Central memory CD8-positive, alpha-beta T cell (primary cell): ENCODE measurements at places on chromosomes 4 and X.
A peak's percentile ranks its signal among the peaks of the same experiment; 100 is the strongest.

GRCh38 chr4:37674439-37674838 is 11.7 kb downstream of the RELL1 start:
- no peak overlapping the region for H3K4me3 ChIP-seq
- no peaks in the 10 kb centered on the region for H3K27me3 ChIP-seq
- no peak overlapping the region for H3K27ac ChIP-seq
- H3K36me3 ChIP-seq = peaks cover 14% of the 10 kb centered on the region

- no peak overlapping the region for H3K27ac ChIP-seq
- no peaks in the 10 kb centered on the region for H3K27me3 ChIP-seq
- H3K4me1 ChIP-seq = no peaks in the 10 kb centered on the region
- no peak for DNase-seq
- no peaks in the 10 kb centered on the region for H3K36me3 ChIP-seq
These were observed 1531.8 kb downstream of the PCDH7 start for GRCh38 chr4:32251926-32252325.

- H3K4me3 ChIP-seq = no peak overlapping the region
- H3K27me3 ChIP-seq = no peaks in the 10 kb centered on the region
- no peaks in the 10 kb centered on the region for H3K36me3 ChIP-seq
- peak; percentile 28 for DNase-seq
- H3K27ac ChIP-seq = no peak overlapping the region
These were observed 20.6 kb downstream of the ZDHHC9 start for GRCh38 chrX:129823115-129823514.

GRCh38 chr4:76882630-76883029 is 15.3 kb downstream of the SOWAHB start:
- H3K4me1 ChIP-seq = no peaks in the 10 kb centered on the region
- no peaks in the 10 kb centered on the region for H3K36me3 ChIP-seq
- no peak overlapping the region for H3K4me3 ChIP-seq
- no peak for DNase-seq
- H3K27ac ChIP-seq = no peak overlapping the region

DNA sequence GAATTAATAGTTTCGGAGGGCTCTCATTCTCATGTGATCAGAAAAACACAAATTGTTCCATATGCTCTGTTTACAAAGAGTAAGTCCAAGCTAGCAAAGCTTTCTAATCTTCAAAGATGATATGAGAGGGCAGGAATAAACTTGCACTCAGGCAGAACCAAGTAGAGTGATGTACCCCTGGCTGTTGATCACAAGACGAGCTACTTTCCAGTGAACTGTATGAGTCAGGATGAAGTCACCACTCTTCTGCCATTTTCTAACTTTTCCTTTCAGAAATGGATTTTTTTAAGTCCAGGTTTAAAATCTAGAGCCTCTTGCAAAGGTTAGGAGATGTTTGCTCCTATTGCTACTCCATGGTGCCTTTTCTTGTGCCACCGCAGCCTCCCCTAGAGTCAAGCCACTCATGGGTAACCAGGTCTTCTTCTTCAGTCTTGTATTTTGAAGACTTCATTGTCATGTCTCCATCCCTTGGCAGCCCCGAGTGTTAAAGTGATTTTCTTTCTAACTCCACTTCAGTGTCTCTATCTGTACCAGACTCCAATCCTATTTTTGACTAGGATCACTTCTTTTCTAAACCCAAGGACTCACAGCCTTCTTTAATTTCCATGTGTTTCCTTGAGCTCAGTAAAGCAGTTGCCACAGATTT is 171.9 kb upstream of the GALNT7 start:
- H3K4me3 ChIP-seq = no peak overlapping the region
- no peaks in the 10 kb centered on the region for H3K4me1 ChIP-seq
- H3K27me3 ChIP-seq = peaks cover 16% of the 10 kb centered on the region
- H3K36me3 ChIP-seq = no peaks in the 10 kb centered on the region
- no peak for DNase-seq

DNA sequence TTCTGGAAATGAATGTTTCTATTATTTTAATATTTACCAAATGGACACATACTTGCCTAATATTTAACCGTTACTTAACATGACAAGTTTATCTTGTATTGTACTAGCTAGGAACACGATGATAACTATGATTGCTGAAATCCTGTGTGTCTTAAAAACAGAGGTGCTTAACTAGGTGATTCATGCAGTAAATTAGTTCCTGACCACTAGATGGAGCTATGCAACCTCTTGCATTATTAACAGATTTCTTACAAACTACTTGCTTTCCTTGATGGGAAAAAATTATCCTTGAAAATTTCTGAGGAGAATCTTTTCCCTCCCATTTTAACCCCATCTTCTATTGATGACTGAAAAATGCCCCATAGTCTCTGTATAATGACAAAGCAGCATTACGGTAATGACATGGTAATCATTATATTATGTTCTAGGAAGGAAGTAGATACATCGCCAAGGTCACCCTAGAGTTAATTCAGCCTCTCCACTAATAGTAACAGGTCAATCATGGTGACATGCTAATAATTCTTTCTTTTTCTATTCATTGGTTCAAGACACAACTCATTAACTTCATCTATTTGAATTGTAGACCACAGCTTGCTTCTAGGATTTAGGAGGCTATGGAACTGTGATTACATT is 844.2 kb downstream of the RAPGEF2 start:
- DNase-seq = no peak
- H3K36me3 ChIP-seq = no peaks in the 10 kb centered on the region
- H3K27me3 ChIP-seq = no peaks in the 10 kb centered on the region

DNA sequence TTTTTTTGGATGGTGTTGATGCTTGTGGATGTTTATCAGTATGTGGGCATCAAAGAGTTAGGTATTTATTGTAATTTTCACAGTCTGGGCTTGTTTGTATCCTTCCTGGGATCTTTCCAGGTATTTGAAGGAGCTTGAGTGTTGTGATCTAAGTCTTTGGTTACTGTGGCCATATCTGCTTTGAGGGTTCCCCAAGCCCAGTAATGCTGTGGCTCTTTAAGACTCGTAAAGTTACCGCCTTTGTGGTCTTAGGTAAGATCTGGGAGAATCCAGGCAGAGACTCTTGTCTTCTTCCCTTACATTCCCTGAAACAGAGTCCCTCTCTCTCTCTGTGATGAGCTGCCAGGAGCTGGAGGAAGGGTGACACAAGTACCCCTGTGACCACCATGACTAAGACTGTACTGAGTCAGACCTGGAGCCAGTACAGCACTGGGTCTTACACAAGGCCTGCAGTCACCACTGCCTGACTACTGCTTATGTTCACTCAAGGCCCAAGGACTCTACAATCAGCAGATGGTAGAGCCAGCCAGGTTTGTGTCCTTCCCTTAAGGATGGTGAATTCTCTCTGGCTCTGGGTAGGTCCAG is 62.2 kb downstream of the FMR1NB start:
- H3K27ac ChIP-seq = no peak overlapping the region
- DNase-seq = no peak
- H3K4me3 ChIP-seq = no peak overlapping the region
- no peaks in the 10 kb centered on the region for H3K27me3 ChIP-seq
- no peaks in the 10 kb centered on the region for H3K36me3 ChIP-seq
- no peaks in the 10 kb centered on the region for H3K4me1 ChIP-seq

- no peaks in the 10 kb centered on the region for H3K36me3 ChIP-seq
- no peaks in the 10 kb centered on the region for H3K27me3 ChIP-seq
- H3K27ac ChIP-seq = no peak overlapping the region
- H3K4me1 ChIP-seq = no peaks in the 10 kb centered on the region
These were observed 128.2 kb downstream of the AFF2 start for GRCh38 chrX:148628621-148629020.

- H3K27me3 ChIP-seq = no peaks in the 10 kb centered on the region
- H3K27ac ChIP-seq = no peak overlapping the region
- H3K4me3 ChIP-seq = no peak overlapping the region
- peaks cover 1% of the 10 kb centered on the region for H3K36me3 ChIP-seq
- H3K4me1 ChIP-seq = no peaks in the 10 kb centered on the region
These were observed 420.8 kb downstream of the ARHGAP24 start for GRCh38 chr4:85895755-85896154.

GRCh38 chrX:46573892-46574773 is 568 bp downstream of the CHST7 start:
- peak overlapping the region; percentile 83 for H3K4me3 ChIP-seq
- peak overlapping the region; percentile 86 for H3K27ac ChIP-seq
- H3K4me1 ChIP-seq = peaks cover 33% of the 10 kb centered on the region
- H3K36me3 ChIP-seq = peaks cover 6% of the 10 kb centered on the region
- no peaks in the 10 kb centered on the region for H3K27me3 ChIP-seq

- H3K27me3 ChIP-seq = peaks cover 100% of the 10 kb centered on the region
- peaks cover 7% of the 10 kb centered on the region for H3K36me3 ChIP-seq
- no peak overlapping the region for H3K27ac ChIP-seq
- no peak for DNase-seq
- no peak overlapping the region for H3K4me3 ChIP-seq
These were observed 24.9 kb upstream of the MAN2B2 start for GRCh38 chr4:6549890-6550620.

- DNase-seq = no peak
- H3K27ac ChIP-seq = no peak overlapping the region
- H3K36me3 ChIP-seq = no peaks in the 10 kb centered on the region
These were observed 128.0 kb downstream of the CPE start for GRCh38 chr4:165506849-165507248.

DNA sequence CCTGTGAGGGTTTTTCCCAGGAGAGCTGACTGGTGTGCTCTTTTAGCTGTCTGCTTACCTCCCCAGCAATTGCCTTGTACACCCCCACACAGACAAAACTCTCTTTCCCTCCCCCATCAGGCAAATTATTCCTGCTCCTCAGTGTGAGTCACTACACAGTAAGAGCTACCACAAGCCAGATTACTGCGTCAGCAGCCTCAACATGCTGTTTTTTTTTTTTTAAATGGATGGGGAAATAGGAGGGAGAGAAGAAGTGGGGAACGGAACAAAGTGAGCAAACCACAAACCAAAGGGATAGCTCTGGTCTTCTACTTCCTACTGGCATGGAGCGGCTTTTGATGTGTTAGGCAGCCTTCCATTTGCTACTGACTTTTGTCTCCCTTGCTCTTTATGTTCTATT is 107.5 kb upstream of the ACSL4 start:
- no peak for DNase-seq
- no peaks in the 10 kb centered on the region for H3K27me3 ChIP-seq

DNA sequence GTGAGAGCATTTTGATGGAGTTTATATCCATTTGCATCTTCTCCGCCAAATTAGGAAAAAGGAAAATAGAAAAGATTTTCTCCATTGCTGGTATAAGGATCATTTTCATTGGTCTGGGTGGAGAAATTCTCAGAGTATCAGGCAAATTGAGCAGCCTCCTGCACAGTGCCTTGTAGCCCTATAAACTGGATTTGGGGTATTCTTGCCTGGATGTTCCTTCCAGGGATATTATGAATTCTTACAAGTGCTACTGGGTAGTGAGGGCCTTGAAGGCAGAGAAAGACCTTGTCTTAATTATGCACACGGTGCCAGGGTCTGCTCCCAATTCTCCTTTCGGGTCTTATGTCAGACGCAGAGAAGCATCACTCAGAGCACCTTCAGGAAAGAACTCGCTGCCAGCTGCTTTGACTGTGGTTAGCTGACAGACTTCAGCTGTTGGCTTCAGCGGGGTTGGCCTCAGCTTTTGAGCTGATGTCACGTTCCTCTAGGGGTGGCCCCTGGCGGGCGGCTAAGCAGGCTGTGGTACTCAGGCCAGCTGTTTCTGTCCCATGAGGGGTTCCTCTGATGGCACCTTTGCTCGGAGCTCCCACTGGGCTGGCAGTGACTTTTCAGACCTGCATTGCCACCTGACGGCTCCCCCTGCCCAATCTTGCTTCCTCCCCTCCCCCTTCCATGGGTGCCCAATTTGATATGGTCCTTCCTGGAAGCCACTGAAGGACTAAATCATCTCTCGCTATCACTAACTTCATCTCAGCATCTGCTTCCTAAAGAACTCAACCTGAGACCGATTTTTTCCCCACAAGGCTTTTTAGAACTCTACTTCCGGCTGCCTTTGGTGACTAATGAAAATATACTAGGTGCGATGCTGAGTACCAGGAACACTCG is 519.5 kb downstream of the BCOR start:
- peaks cover 16% of the 10 kb centered on the region for H3K27me3 ChIP-seq
- H3K36me3 ChIP-seq = no peaks in the 10 kb centered on the region
- no peak for DNase-seq
- no peak overlapping the region for H3K27ac ChIP-seq
- peaks cover 5% of the 10 kb centered on the region for H3K4me1 ChIP-seq

GRCh38 chr4:114998316-114998715 is 115.1 kb downstream of the NDST4 start:
- H3K36me3 ChIP-seq = no peaks in the 10 kb centered on the region
- H3K4me1 ChIP-seq = no peaks in the 10 kb centered on the region
- no peak overlapping the region for H3K4me3 ChIP-seq

- no peak for DNase-seq
- peaks cover 15% of the 10 kb centered on the region for H3K27me3 ChIP-seq
- no peak overlapping the region for H3K4me3 ChIP-seq
- no peak overlapping the region for H3K27ac ChIP-seq
- H3K36me3 ChIP-seq = no peaks in the 10 kb centered on the region
These were observed 40.4 kb upstream of the PAPSS1 start for GRCh38 chr4:107760281-107760947.

GRCh38 chr4:88097301-88097700 is 61.1 kb downstream of the ABCG2 start:
- H3K4me1 ChIP-seq = no peaks in the 10 kb centered on the region
- H3K27me3 ChIP-seq = peaks cover 28% of the 10 kb centered on the region
- H3K27ac ChIP-seq = no peak overlapping the region
- DNase-seq = no peak

- H3K36me3 ChIP-seq = no peaks in the 10 kb centered on the region
- no peak for DNase-seq
- H3K4me3 ChIP-seq = no peak overlapping the region
- no peaks in the 10 kb centered on the region for H3K4me1 ChIP-seq
These were observed 1271.0 kb downstream of the RAPGEF2 start for GRCh38 chr4:160373911-160374310.

- DNase-seq = no peak
- peaks cover 62% of the 10 kb centered on the region for H3K36me3 ChIP-seq
- no peak overlapping the region for H3K4me3 ChIP-seq
- H3K4me1 ChIP-seq = peaks cover 6% of the 10 kb centered on the region
- H3K27me3 ChIP-seq = no peaks in the 10 kb centered on the region
These were observed 23.7 kb downstream of the YTHDC1 start for GRCh38 chr4:68326141-68326540.

DNA sequence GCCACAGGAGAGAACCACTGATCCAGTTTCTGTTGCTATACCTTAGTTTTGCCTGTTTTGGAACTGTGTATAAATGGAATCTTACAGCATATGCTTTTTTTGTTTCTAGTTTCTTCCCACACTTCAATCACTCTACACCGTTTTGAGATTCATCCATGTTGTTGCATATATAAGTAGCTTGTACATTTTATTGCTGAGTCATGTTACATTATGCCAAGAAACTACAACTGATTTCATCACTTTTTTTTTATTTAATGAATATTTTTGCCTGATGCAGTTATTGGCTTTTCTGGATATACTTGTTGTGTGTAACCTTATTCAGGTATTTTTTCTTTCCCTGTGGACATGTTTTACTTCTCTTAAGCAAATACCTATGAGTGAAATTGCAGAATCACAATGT is 1135.9 kb downstream of the RAPGEF2 start:
- H3K27me3 ChIP-seq = no peaks in the 10 kb centered on the region
- H3K27ac ChIP-seq = no peak overlapping the region
- no peak for DNase-seq
- no peak overlapping the region for H3K4me3 ChIP-seq

- DNase-seq = no peak
- H3K27ac ChIP-seq = no peak overlapping the region
- peaks cover 97% of the 10 kb centered on the region for H3K27me3 ChIP-seq
- H3K4me1 ChIP-seq = no peaks in the 10 kb centered on the region
- H3K36me3 ChIP-seq = no peaks in the 10 kb centered on the region
- no peak overlapping the region for H3K4me3 ChIP-seq
These were observed 13.6 kb upstream of the BOD1L1 start for GRCh38 chr4:13641084-13641483.
